WTC11 (cell line): ENCODE measurements at places on chromosomes 12 and 14. TPM values are rescaled to one million over a fixed set of nuclear protein-coding genes. Genes with fewer than 3 reads are reported as not detected.

Gene BATF
- total RNA-seq = 0.73 TPM in 1 of 3 replicates, not detected in the others

Gene DIO3
- 0.52 to 0.80 TPM (median 0.64 TPM) in 3 replicates for total RNA-seq

GRCh38 chr12:55996201-55996714, 818 bp upstream of the SUOX start:
- DNase-seq = peak; percentile 37

DNA sequence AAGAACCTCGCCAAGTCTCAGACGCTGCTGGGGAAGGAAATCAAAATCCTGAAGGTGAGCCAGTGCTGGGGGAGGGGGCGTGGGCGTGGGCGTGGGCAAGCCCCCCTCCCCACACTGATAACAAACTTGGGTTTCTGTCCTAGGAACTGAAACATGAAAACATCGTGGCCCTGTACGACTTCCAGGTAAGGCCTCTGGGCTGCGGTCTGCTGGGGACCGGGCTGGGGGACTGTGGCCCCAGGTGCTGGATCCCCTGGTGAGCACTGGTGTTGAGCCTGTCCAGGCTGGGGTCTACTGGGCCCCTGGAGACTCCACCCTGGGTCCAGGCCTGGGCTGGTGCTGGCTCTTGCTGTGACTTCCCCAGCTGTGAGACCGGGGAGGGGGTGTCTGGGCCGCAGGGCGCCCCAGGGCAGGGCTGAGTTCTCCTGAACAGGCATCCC, 1.2 kb downstream of the ULK1 start:
- DNase-seq = no peak

DNA sequence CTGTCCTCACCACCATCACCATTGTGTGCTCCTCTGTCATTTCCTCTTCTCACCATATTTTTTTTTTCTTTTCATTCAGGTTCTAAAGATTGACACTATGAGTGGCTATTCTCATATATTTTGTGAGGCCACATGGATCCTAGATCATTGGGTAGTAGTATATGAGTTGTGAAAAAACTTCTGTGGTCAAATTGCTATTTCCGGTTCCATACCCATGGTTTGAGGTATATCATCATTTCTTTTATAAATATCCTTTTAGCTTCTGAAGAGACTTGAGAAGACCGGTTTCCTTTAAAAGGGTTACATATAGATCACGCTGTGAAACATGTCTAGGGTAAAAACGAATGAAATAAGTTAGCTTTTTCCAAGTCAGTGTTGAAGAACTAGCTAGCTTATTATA, 769.3 kb downstream of the NOVA1 start:
- DNase-seq = no peak

Gene PIP4K2C
- total RNA-seq = 25.4 to 26.9 TPM (median 25.8 TPM) in 3 replicates

DNA sequence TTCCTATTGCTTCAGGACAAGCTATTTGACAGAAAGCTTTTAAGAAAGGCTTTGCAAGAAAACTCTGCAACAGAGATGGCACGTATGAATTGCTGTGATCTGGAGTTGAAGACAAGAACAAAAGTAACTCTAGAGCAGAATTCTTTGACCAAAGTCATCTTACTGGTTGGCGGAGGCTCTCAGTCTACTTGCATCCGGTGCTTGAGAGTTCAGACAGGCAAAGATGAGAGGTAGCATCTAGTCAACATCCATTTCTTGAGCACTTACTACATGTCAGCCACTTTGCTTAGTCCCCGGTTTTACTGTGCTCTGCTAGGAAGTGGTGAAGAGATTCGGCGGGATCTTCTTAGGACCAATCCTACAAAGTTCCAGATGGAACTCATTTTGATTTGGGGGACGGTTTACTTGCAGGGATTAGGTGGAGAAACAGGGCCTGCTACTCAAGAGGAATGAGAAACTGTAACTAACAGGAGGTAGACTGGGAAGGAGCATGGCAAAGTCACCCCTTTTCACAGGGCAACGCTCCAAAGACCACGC, 404 bp upstream of the CCDC91 start:
- DNase-seq = no peak

GRCh38 chr12:65656891-65657351, 167.4 kb upstream of the HMGA2 start:
- no peak for DNase-seq

- no peak for DNase-seq
Observed at GRCh38 chr14:103705118-103705503, 10.1 kb downstream of the XRCC3 start.

DNA sequence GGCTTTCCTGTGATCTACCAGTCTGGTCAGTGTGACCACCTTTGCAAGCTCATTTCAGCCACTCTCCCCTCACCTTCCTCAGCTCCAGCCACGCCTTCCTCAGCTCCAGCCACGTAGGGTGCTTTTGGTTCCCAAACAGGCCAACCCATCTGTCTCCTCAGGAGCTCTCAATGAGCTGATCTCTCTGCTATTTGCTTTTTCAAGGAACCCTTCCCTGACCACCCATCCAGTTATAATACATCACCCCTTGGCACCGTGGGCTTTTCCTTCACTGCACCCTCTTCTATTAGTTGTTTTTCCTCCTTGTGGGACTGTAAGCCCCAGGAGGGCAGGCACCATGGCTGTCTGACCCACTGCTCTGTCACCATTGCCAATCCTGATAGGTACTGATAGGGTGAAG, 2.3 kb upstream of the PRKCH start:
- DNase-seq = no peak

- no peak for DNase-seq
Observed at GRCh38 chr12:54287261-54288157, 7.0 kb downstream of the HNRNPA1 start.

DNA sequence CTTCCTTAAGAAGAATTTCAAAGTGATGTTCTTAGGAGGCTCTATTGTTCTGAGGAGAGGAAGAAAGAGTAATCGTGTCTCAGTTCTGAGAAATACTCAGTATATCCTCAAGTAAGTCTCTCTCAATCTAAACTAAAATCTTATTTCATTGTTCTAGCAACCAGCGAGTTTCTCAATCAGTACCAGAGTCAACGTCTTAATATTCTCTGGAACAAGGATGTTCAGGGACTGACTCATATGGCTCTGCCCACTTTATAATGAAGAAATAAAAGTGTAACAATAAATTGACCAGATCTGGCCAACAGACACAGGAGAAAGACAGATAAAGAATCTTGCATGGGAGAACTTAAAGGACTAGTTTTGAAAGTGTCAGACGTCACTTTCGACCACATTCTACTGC, 469.8 kb upstream of the FLRT2 start:
- no peak for DNase-seq

Gene INHBE
- total RNA-seq = 3.2 to 5.0 TPM (median 3.3 TPM) in 3 replicates

- DNase-seq = no peak
Observed at GRCh38 chr14:55814873-55815272, 234.9 kb downstream of the KTN1 start.

DNA sequence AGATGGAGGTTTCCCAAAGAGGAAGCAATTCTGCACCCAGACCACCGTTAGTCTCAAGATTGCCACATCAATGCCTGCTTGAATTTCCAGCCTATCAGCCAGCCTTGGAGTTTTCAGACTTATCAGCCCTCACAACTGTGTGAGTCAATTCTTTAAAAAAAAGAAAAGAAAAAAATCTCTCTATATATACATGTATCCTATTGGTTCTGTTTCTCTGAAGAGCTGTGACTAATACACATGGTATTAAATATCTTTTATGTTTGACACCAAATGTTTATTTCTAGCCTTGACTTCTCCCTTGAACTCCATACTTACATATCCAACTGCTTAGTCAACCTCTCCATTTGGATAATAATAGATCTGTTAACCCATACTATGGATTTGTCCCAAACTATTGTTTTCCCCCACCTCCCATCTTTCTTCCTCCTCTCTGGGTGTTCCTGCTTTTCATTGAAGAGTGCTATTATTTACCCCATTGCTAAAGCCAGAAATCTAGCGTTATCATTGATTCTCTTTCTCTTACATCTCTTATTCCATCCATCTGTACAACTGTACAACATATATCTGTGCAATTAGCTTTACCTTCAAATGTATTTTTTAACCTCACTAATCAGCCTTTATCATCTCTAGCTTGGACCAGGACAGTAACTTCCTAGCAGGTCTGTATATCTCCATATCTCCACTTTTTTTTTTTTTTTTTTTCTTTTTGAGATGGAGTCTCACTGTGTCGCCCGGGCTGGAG, 22.7 kb upstream of the EID3 start:
- DNase-seq = no peak

Gene GPN3
- 46.4 to 53.0 TPM (median 51.2 TPM) in 3 replicates for total RNA-seq

DNA sequence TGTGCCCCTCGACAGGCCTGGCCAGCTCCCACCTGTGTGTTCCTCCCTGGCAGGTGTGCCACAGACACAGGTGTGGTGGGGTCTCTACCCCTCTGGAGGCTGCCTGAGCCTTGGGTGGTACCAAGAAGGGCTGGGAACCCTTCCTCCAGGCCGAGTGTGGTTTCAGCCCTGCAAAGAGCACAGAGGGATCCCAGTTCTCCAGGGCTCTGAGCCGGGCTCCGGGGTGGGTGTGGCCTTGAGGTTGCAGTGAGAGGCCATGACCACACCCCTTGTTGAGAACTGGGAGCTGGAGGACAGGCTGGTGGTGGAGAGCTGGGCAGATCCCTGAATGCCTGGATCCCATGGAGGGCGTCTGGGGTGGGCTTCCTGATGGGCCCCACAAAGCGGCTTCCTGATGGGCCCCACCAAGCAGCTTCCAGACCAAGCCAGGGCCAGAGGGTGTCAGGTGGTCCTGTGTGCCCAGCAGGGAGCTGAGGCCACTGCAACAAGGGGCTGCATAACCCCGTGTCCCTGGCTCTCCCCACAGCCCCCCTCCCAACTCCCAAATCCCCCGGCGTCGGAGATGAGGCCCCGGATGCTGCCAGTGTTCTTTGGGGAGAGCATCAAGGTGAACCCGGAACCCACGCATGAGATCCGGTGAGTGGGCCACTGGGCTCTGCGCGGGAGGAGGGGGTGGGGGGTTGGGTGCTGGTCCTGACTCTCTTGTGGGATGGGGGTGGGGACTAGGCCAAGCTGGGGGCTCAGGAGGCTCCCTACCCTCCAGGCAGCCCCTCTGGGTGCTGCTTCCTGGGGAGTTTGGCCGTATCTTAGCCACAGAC, 16.6 kb downstream of the RFLNA start:
- no peak for DNase-seq

DNA sequence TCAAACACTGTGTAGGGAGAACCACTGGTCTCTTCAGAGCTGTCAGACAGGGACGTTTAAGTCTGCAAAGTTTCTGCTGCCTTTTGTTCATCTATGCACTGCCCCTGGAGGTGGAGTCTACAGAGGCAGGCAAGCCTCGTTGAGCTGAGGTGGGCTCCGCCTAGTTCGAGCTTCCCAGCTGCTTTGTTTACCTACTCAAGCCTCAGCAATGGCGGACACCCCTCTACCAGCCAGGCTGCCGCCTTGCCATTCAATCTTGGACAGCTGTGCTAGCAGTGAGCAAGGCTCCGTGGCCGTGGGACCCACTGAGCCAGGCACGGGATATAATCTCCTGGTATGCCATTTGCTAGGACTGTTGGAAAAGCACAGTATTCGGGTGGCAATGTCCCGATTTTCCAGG, 24.6 kb upstream of the YBX3 start:
- DNase-seq = no peak

Gene PROX2
- 0.04 to 0.27 TPM in 2 of 3 replicates, not detected in the other for total RNA-seq

DNA sequence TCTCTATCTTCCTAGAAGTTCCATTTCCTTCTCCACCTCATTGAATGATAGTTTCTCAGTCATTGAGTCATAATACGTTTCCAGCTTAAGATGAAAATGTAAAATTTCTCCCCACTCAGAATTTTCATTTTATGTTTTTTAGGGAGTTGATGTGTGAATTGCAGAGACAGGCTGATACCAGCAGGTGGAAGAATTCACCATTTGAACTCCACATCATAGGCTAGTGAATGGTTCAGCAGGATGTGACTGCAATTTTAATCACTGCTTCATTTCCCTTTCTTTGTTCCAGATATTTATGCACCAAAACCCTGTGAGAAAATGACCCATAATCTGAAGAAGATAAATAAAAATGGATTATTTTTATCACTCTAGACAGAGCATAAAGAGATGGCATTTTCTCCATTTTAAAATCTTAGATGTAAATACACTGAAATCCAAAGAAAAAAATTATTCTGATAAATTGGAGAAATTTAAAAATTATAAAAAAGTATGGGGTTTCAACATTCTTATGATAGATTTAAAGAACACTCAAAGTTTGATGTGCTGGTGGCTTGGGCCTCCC, 10.6 kb upstream of the PYGL start:
- no peak for DNase-seq

Gene AKAP3
- 1.8 to 2.6 TPM (median 1.9 TPM) in 3 replicates for total RNA-seq

DNA sequence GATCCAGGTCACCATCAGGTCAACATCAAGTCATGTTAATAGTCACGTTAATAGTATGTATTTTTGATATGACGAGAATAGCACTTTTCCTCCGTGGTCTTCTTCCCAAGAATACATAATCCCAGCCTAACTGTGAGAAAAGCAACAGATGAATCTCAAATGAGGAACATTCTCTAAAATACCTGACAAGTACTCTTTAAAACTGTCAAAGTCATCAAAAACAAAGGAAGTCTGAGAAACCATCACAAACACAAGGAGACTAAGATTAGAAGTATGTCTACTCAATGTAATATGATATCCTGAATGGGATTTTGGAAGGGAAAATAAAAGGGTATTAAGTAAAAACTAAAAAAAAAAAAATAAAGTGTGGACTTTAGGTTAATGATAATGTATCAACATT, 36.8 kb upstream of the GLIPR1 start:
- no peak for DNase-seq

- DNase-seq = no peak
Observed at GRCh38 chr12:45833401-45833800, 103.9 kb downstream of the ARID2 start.

Gene SCNN1A
- 97.6 to 108 TPM (median 100 TPM) in 3 replicates for total RNA-seq

DNA sequence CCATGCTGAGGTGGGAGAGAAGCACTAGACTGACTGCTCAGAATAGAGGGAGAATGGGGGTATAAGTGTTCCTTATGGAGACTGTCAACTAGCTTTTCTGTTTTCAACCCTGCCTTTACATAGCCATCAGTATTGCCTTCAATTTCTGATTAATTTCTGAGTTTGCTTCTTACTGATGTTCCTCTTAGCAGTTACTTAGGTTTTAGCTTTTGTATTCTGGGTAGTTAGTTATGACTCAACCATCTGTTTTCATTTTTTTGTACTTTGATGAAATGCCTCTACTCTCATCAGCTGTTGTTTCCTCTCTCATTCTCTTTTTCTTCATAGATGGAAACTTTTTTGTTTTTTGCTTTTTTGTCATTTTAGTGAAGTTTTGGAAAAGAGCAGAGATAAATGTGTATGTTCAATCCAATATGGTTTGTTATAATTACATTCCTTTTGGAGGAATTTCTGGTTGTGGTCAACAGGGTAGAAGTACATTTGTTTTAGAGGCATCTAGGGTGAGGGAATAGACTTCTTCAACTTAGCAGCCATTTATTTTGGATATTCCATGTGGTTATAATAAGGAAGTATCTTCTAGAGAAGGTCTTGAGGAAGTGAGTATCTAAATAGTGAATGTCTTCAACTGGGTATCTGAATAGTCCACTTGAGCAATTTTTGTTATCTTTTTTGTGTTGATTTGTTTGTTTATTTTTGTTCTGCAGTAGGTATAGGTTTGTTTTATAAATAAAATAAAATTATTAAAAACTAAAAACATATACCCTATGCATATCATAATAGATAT, 29.6 kb downstream of the PMCH start:
- no peak for DNase-seq

- DNase-seq = no peak
Observed at GRCh38 chr12:71360013-71360412, 79.6 kb upstream of the LGR5 start.

Gene B4GALNT1
- total RNA-seq = 0.46 to 1.2 TPM (median 1.2 TPM) in 3 replicates

GRCh38 chr12:38154096-38155019, 162.2 kb upstream of the ALG10B start:
- no peak for DNase-seq
